ENCODE measurements at places on chromosomes 2 and 18. TPM values are rescaled to one million over a fixed set of nuclear protein-coding genes. Genes with fewer than 3 reads are reported as not detected.

The MYL1 gene
- not detected for total RNA-seq

The ANKRD30BL gene
- total RNA-seq: not detected

The TXNL4A gene
- total RNA-seq: 143 TPM

The FAM237A gene
- total RNA-seq: not detected

The SPDYA gene
- not detected for total RNA-seq

The LGALSL gene
- total RNA-seq: 8.7 TPM

The RAB17 gene
- total RNA-seq: 0.23 TPM

The NOL4 gene
- not detected for total RNA-seq

The OR6B3 gene
- total RNA-seq: not detected

The DHRS9 gene
- total RNA-seq: 3.2 TPM

Data from A549 treated with Mapracorat at 1 μM for 4 hours (cell line).